NCI-H1105 (cell line): ENCODE measurements at places on chromosomes 16 and 17.

DNA sequence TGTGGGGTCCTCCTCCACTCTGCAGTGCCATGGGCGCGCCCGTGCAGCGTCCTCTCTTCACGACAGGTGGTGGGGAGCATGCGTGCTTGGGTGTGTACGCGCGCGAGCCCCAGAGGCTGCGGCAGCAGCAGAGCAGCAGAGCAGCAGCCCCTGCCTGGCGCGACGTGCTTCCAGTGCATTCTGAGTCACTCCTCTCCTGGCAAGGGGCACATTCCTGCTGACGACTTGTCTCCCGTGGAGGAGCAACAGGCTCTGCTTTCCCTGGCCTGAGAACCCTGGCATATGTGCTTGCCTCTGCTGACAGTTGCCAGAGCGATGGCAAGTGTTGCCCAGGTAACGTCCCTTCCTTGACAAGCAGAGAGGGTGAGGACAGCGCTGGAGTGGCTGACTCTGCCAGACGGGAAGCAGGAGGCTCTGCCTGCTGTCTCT lies 133.8 kb upstream of the PLCG2 start:
- DNase-seq, result peak; percentile 65

DNA sequence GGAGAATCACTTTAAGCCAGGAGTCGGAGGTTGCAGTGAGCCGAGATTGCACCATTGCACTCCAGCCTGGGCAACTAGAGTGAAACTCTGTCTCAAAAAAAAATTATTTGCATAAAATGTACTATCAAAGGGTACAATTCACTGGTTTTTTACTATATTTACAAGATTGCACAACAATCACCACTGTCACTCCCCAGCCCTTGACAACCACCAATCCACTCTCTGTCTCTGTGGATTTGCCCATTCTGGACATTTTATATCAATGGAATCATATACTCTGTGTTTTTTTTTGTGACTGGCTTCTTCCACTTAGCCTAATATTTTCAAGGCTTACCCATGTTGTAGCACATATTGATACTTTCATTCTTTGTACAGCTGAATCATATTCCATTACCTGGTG lies 18.8 kb downstream of the TBX2 start:
- no peak for DNase-seq

DNA sequence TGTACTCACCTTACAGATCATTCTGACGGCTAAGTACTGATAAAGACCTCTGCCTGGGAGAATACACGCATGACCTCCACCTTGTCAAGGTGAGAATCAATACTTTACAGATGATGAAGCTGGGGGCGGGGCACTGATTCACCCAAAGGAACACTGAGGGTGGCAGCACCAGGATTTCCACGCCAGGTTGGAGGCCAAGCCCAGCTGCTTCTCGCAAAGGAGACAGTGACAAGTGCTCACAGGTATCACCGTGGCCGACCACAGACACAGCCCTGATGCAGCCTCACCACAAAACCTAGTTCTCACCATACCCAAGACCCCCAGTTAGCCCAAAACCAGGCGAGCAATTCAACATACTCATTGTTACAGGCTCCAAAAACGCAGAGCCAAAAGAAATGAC lies 434.2 kb downstream of the SOX9 start:
- no peak for DNase-seq

DNA sequence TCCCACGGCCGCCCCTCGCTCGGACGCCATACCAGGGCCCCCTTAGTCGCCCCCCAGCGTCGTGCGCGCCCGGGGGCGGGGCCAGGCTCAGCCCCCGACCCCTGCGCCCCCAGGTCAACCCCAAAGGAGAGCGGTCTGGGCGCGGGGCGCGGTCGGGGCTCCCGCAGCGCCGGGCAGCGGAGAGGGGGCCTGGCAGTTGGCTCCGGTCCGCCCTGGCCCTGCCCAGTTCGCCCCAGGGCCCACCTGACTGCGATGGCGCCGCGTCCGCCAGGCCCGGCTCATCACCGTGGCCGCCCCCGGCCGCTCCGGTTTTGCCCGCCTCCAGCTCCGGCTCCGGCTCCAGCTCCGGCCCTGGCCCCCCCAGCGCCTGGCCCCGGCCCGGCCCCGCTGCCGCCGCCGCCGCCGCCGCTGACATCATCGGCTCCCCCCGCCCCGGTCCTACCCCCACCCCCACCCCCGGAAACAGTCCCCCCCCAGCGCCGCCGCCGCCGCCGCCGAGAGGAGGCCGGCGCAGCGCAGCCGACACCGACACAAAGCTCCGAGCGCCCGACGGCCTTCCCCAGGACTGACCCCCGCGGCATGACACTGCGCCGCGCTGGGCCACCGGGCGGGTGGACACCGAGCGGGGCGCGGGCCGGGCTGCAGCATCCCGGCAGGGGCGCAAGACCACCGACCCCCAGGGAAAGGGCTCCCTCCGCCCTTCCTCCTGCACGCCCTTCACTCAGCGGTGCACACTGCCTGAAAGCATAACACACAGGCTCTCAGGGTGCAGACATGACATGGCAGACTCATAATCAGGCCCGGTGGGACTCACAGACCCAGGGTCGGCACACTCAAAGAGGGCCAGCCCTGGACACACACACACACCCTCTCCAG lies at the start of gene ZBTB4:
ZBTB4 (minus strand) TSS at position 419 of the 876 bp plus-strand sequence. CDS start 12,830 bp downstream, outside the sequence.
- DNase-seq, result peak; percentile 44

- DNase-seq, result no peak
Measured at GRCh38 chr17:17712268-17712924, 31.1 kb downstream of the RAI1 start.

DNA sequence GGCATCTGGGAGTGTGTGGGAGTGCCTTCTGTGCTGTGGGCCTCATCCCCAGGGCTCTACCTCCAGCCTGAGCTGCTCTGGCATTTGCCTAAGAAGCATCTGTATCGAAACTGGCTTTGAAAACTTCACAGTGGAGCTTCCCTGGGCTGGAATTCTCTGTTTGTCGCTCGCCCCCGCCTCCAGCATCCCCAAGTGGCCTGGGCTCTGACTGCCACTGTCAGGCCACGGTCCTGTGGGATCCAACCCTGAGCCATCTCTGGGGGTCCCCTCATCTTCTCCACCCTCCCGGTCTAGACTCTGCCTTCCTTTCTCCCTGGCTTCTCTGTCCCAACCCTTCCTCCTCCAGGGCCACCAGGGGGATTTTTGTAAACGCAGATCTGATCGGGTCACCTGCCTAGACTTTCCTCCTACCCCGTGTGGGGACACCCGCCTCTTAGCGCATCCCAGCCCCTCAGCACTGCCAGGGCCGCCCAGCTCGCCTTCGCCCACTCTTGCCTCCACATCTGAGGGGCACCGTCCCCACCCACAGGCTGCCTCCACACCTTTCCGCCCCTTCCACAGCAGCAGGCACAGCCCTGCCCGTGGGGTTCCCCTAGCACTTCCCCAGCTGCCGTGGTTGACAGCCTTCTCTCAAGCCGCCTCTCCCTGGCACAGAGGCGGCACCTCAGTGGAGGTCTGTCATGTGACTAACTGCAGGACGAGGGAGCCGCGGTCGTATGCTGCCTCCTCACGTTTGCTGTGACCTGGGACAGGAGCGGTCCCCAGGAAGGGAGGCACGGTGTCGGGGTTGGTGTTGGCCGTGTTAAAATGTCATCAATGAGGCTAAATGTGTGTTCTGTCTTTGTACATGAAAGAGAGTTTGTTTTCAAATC lies 12.0 kb downstream of the TBC1D24 start:
- DNase-seq, result no peak

GRCh38 chr17:40415390-40415789 lies 2.3 kb downstream of the TOP2A start:
- DNase-seq, result peak; percentile 1

DNA sequence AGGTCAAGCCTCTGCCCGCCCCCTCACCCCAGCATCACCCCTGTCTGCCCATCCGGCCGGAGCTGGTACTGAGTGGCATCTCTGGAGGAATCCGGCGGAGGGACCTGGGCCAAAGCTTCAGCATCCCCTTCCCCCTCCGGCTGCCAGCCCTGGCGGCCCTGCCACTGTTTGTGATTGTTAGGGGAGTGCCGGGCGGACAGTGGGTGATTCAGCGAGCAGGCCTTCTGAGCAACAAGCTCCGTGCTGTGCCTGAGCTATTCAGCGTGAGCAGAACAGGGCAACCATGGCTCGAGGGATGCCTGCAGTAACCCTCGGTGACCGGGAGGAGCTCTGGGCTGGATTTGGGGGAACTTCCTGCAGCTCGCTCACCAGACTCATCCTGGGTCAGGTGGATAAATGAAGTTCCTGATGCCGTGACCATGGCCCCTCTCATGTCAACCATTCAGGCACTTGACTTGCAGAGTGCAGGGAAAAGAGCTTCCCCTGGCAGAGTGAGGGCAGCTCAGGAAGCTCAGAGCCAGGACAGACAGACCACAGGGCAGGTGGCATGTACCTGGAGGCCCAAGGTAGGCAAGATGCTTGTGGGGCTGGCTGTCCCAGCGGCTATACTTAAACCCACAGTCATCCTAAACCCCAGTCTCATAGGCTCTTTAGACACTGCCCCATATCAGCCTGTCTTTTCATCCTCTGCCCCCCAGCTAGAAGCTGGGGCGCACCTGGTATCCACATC lies 24.3 kb upstream of the MLKL start:
- DNase-seq, result no peak

DNA sequence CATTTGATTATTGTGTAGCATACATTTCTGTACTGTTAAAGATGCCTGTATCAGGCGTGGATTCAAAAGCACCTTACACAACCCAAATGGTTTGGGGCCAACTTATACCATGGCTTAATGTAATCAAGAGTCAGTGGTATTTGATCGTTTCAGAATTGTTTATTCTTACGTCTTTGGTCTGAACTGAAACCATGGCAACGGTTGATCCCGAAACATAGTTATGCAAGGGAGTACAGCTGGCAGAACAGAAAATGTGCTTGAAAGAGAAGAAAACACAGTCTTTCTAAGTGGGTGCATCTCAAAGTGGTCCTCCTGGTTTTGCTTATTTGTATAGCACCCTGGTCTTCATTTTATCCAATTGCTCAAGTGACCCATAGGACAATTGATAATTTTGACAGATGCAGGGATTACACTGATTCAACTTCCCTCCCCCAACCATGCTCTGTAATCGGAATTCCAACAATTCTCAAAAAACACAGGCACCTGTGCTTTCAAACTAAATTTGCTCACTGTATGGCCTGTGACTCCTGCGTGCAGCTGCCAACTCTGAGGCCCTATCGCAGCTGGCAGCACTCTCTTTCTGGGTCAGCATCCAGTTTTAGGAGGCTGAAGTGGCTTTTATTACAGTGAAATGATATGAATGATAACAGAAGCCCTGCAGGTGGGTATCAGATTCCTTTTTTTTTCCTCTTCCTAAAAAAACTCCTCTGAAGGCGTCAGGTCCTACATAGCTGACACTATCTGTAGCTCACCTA lies 77.0 kb upstream of the AXIN2 start:
- DNase-seq, result peak; percentile 63

DNA sequence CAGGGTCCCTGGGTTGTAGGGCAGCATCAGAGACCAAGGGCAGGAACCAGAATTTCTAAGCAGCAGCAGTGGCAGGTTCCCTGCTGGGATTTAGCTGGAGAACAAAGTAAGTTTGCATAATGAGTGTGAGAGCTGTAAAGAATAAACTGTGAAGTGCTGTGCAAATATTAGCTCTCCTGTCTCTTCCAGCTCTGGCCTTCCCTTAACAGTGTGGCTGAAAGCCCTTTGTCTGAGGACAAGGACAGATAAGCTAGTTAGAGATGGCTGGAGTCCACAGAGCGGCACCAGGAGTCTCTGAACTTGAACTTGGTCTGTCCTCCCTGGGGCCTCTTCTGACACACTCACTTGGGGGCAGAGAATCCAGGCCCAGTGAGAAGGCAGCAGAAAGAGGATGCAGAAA lies 98.2 kb upstream of the WSCD1 start:
- peak; percentile 44 for DNase-seq

DNA sequence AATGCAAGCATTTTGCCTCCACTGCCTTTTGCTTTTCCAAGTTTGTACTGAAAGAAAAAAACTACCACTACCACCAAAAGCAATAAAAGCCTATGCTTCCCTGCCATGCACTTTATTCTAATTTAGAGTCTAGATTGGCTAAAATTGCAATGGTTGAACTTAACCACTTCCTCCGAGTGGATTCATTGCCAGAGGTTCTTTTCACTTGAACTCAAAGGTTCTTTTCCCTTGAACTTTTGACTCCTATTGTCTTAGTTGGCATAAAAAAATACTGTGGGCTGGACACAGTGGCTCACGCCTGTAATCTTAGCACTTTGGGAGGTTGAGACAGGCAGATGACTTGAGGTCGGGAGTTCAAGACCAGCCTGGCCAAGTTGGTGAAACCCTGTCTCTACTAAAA lies 319.8 kb upstream of the GOT2 start:
- no peak for DNase-seq

GRCh38 chr16:60731329-60732050 lies 1304.7 kb downstream of the CDH8 start:
- no peak for DNase-seq

DNA sequence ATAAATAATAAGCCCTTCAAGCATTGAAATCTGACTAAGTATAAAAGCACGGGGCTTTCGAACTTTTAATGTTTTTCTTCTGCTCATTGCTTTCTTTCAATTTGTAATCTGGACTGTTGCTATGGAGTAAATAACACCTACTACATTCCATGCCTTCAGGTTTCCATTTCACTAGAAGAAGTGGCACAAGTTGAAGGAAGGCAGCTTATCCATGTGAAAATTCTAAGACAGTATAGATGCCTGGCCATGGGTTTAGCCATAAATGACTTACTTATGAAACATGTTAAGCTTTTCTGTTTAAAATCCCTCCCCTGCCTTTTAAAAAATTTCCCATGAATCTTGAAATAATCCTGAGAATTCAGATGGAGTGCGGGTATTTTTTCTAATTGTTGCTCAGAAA lies 30.6 kb downstream of the KCNJ16 start:
- DNase-seq, result no peak

- DNase-seq, result peak; percentile 95
Measured at GRCh38 chr17:58755577-58756245, at the start of gene PPM1E. TSS of gene PPM1E (plus strand) at chr17:58755854.

- no peak for DNase-seq
Measured at GRCh38 chr16:83818276-83818675, 10.5 kb downstream of the HSBP1 start.

- DNase-seq, result no peak
Measured at GRCh38 chr16:84537491-84538151, 33.2 kb upstream of the MEAK7 start.

DNA sequence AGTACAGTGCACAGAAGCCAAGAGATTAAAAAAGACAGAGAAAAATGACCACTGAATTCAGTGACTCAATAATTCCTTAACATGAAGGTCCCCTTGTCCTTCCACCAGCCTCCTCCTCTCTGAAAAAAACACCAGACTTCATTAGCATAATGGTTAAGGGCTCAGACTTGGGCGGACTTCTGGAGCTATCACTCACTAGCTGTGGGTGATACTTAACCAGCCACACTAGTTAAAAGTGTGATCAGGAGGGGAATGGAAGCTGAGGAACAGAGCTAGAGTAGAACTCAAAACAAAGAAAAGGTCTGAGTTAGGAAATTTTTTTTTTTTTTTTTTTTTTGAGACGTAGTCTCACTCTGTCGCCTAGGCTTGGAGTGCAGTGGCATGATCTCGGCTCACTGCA lies 23.2 kb downstream of the ZNF652 start:
- DNase-seq, result no peak
